ENCODE measurements at places on chromosomes 5 and 9. TPM values are rescaled to one million over a fixed set of nuclear protein-coding genes. Genes with fewer than 3 reads are reported as not detected.

UHRF2 gene
- 28.8 TPM for polyA plus RNA-seq

- peak; percentile 99 for DNase-seq
Observed at GRCh38 chr9:21549251-21549765, 67.2 kb upstream of the IFNE start.

DNA sequence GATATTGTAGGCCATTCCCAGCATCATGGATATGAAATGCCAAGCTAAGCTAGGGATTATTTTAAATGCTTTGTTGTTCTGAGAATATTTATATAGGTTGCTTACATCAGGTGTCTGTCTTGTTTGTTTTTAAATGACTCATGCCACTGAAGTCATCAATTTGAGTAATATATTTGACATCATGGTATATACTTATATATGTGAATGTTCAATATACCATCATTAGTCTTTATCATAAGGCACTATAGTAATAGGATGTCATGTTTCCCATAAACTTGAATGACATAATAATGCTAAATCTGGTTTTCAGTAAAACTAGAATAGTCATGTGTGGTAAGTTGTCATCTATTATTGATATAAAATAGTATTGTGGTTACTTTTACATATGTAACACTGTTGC, 13.1 kb downstream of the C9orf85 start:
- DNase-seq: no peak

DNA sequence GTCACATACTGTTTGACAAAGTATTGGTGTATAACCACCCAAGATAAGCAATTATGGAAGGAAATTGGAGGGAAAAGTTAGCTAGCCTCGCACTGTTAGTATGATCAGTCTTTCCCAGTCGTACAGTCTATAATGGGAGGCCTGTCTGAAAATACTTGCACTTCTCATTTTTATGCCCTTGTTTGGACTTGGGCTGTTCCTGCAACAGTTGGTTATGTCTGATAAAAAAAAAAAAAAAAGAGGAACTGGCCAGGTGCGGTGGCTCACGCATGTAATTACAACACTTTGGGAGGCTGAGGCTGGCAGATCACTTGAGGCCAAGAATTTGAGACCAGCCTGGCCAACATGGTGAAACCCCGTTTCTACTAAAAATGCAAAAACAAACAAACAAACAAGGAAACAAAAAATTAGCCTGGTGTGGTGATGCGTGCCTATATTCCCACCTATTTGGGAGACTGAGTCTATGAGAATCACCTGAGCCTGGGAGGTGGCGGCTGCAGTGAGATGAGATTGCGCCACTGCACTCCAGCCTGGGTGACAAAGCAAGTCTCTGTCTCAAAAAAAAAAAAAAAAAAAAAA, 58.3 kb upstream of the ANKRD33B start:
- no peak for DNase-seq

GRCh38 chr5:132836852-132837251, 6.4 kb upstream of the SHROOM1 start:
- no peak for DNase-seq

- no peak for DNase-seq
Observed at GRCh38 chr9:8206720-8207119, 407.1 kb upstream of the DMAC1 start.

DNA sequence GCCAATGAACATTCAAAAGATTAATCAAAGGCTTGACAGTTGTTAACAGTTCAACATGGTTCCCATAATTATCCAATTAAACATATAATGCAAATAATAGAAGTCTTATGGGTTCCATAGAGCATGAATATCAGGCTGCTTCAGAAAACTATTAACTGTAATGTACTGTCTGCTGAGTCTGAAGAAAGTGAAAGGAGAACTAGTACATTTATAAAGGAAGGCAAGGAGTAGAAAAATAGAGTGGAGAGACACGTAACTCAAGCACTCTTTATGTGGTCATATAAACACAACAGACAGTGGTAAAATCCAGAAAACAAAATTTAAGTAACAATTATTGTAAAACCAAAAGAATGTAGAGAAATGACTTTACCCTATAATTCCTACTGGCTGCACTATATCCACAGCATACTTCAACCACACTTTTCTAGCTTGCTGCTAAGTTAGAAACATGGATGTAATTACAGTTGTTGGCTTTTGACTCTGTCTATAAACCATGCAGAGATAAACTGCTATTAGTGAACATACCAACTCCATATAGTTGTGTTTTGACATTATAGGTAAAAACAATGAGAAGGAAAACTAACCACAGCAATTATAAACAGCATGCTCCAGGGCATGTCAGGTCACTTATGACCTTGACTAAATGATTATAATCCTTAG, 32.7 kb downstream of the NFIB start:
- peak; percentile 39 for DNase-seq

PCDHA4 gene
- 0.05 TPM for polyA plus RNA-seq

- DNase-seq: peak; percentile 57
Observed at GRCh38 chr9:112032743-112033142, 136.1 kb downstream of the UGCG start.

DNA sequence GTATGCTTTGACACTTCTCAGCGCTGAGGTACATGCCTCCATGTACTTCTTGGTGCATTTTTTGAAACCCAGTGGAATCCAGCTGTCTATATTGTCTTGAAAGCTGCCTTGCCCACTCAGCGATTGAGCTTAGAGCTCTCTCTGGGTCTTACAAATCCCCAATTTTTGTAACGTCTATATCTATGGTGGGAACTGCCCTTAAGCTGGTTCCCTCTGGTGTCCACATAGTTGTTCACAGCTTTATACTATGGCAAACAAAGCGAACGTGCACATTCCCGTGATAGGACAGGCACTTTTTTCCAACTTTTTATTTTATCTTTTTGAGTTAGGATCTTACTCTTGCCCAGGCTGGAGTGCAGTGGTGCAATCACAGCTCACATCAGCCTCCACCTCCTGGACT, 20.9 kb downstream of the CDHR2 start:
- DNase-seq: peak; percentile 11

DNA sequence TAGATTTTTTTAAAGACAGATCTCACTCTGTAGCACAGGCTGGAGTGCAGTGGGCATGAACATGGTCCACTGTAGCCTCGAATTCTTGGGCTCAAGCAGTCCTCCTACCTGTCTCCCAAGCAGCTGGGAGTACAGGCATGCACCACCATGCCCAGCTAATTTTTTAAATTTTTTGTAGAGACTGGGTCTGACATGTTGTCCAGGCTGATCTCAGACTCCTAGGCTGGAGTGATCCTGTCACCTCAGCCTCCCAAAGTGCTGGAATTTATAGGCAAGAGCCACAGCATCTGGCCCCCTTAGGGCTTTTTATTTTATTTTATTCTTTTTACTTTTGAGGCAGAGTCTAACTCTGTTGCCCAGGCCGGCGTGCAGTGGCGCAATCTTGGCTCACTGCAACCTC, 56.4 kb downstream of the NSD1 start:
- no peak for DNase-seq

DNA sequence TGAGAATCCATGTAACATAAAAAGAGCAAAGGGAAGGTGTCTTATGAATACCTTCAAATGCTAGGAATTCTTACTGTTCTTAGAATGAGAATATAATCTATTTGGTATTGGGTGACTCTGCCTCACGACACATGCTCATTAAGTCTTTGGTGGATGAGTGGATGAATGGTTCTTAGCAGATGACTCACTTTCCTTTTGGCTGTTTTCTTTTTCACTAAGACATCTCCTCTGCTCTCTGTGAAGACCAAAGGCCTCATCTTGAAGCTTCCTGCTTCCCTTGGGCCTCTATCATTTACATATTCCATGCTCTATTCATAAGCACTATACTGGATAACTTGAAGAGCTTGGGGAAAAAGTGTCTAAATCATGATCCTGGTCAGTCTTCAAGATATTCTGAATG, 468.1 kb downstream of the SPATA31D1 start:
- DNase-seq: peak; percentile 2

GRCh38 chr5:178476972-178477754, 113.0 kb downstream of the COL23A1 start:
- no peak for DNase-seq
